Pancreas (tissue), 10 donors: ENCODE measurements at places on chromosomes 2 and 18. TPM values are rescaled to one million over a fixed set of nuclear protein-coding genes. Genes with fewer than 3 reads are reported as not detected.

DNA sequence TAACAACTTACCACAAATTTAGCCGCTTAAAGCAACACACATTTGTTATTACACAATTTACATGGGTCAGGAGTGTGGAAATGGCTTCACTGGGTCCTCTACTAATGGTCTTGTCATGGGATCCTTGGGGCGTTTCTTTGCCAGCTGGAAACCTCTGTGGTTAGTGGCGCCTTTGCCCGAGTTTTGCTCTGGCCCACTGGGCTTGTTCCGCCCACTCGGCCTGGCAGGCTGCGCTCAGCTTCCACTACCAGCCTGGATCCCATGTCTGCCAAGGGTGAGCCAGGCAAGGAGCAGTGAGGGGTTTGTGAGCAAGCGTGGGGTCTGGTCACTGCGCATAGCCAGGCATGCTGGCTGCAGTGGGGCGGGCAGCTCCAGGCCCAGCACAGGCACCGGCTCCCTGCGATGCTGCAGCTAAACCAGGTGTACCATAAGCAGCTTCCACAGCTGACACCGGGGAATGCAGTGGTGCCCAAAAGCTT, 16.2 kb upstream of the MBD2 start:
- DNase-seq = peak; percentile 63

- no peak for DNase-seq
Measured at GRCh38 chr2:38106405-38107094, 30.6 kb upstream of the CYP1B1 start.

- DNase-seq = no peak
Measured at GRCh38 chr2:74149247-74149525, 1.5 kb upstream of the BOLA3 start.

- DNase-seq = no peak
Measured at GRCh38 chr2:57207191-57207590, 839.4 kb upstream of the VRK2 start.

DNA sequence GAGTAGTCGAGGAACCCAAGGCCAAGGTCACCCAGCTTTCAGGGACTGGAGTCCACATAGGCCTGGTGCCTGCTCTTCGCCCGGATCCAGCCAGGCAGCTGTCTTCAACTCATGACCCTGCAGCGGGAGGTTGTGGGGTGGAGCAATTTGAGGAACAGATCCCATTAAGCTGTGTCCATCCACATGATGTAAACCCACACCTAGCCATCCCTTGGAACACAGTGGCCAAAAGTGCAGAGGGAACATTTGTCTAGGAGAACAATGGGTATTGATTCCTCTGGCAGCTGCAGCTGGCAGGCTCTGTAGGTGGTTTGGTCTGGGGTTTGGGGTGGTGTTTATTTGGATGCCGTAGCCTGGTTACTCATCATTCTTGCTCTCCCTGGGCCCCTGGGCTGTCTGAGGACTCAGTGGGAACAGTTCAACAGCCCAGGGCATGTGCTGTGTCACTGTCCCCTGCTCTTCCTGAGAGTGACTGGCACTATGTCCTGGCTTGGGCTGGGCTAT, 99.4 kb downstream of the TFCP2L1 start:
- DNase-seq = no peak

- DNase-seq = no peak
Measured at GRCh38 chr2:144454466-144455287, 65.2 kb downstream of the ZEB2 start.

- DNase-seq = no peak
Measured at GRCh38 chr2:178119179-178119922, 7.1 kb downstream of the RBM45 start.

DNA sequence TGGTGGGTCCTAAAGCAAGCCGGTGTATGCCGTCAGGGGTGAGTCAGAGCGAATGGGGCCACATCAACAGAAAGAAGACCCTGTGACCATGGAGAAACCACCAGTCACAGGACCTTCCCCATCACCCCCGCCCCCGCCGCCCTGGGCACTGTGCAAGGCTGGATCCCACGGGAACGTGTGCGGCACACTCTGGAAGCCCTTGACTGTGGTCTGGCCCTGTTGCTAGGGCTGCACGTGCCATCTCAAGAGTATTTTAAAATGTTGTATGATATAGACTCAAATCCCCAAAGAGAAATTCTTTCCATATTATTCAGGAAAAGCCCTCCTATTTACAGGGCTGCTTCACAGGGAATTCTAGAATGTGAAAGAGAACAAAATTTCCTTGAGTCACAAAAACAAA, 174.8 kb downstream of the BCL2 start:
- DNase-seq = no peak

- DNase-seq = no peak
Measured at GRCh38 chr2:122135021-122135937, 379.8 kb downstream of the TSN start.

DNA sequence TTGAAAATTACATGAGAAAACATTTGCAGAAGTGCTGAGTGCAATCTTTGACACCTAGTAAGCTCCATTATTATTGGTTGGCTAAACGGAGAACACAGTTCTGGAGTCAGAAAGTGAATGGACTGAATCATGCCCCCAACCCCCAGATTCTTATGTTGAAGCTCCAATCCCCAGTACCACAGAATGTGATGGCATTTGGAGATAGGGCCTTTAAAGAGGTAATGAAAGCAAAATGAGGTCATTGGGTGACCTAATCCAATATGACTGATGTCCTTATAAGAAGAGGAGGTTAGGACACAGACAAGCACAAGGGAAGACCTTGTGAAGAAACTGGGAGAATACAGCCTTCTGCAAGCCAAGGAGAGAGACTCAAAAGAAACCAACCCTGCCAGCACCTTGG, 200.9 kb upstream of the EPAS1 start:
- DNase-seq = no peak

Gene TEKT4
- polyA plus RNA-seq = not detected

Gene CHST9
- 17.2 TPM for polyA plus RNA-seq

Gene C2orf74
- 12.2 TPM for polyA plus RNA-seq

Gene TSPYL6
- not detected for polyA plus RNA-seq

Gene CDK5R2
- polyA plus RNA-seq = 8.6 TPM

Gene MEP1B
- polyA plus RNA-seq = not detected

Gene POTEE
- polyA plus RNA-seq = not detected

Gene STPG4
- not detected for polyA plus RNA-seq
